ENCODE measurements at places on chromosomes 4 and X.

DNA sequence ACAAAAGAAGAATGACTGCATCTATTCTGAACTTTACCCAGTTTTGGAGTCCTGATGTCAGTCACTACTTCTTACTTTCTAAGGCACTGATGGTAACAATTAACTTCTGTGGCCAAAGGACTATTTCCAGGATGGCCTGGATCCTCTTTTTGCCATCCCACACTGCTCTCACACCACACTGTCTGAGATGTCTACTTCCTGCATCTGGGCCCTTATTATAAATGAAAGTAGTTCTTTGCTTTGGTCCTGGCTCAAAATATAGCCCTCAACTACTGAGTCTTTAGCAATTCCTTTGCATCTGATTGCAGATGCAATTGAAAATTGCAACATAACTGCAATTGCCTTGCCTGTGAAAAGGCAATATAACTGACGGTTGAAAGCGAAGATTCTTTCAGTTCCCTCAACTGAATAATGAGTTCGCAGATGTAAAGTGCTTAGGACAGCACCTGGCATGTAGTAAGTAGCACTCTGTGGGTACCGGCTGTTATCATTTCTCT, 44.2 kb downstream of the COQ2 start:
- DNase-seq: no peak

DNA sequence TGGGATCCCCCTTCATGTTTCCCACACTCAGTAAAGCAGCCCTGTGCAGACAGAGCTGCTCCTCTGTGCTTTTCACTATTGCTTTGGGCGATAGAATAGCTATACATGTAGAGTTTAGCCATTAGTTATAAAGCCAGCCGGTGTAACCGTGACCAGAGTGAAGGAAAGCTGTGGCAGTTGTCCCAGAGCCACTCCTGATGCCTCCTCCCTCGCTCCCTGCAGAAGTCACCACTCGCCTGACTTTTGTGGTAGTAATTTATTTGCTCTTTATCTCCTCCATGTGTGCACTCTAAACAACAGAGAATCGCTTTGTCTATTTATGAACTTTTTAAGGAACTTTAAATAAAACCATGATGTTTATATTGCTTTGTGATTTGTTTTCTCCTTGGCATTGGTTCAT, 41.8 kb upstream of the WWC2 start:
- DNase-seq: no peak

- no peak for DNase-seq
These were observed 39.2 kb upstream of the TLR3 start for GRCh38 chr4:186029571-186030398.

- DNase-seq: no peak
These were observed 33.0 kb downstream of the FREM3 start for GRCh38 chr4:143667461-143667860.

- DNase-seq: no peak
These were observed 72.1 kb upstream of the IGFBP7 start for GRCh38 chr4:57182132-57182874.

GRCh38 chr4:139764182-139764581, 98.6 kb downstream of the MGST2 start:
- DNase-seq: no peak

DNA sequence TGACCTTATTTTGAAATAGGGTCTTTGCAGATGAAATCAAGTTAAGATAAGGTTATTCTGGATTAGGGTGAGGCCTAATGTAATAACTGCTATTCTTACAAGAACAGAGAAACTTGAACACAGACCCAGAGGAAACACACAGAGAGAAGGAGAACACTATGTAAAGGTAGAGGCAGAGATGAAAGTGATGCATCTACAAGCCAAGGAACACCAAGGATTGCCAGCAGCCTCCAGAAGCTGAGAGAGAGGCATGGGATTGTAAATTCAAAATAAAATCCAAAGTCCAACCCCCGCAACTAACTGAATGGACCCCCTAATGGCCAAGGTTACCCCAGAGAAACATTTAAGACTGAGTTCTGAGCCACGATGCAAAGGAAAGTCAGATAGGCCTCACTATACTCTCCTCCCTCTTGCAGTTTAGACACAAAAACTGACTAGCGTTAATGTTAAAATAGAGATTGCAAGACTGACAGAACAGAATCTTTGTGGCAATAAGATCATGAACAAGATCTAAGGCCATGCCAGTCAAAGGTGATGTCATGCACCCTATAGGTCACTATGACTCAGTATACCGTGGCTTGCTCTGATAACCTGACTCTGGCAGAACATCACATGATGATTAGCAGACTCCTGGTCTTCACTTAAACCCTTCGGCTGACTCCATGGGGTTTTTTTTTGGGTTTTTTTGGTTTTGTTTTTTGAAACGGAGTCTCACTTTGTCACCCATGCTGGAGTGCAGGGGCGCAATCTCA, 42.9 kb downstream of the DDX60L start:
- DNase-seq: no peak

GRCh38 chr4:174686826-174687225, 142.2 kb downstream of the GLRA3 start:
- no peak for DNase-seq

GRCh38 chr4:17619416-17620105, 5.1 kb downstream of the MED28 start:
- no peak for DNase-seq

- DNase-seq: no peak
These were observed 44.2 kb downstream of the JADE1 start for GRCh38 chr4:128853741-128854140.
